ENCODE measurements at places on chromosomes 1 and 21.

GRCh38 chr1:47579809-47580208 is 142.0 kb downstream of the FOXD2 start:
- DNase-seq = no peak

DNA sequence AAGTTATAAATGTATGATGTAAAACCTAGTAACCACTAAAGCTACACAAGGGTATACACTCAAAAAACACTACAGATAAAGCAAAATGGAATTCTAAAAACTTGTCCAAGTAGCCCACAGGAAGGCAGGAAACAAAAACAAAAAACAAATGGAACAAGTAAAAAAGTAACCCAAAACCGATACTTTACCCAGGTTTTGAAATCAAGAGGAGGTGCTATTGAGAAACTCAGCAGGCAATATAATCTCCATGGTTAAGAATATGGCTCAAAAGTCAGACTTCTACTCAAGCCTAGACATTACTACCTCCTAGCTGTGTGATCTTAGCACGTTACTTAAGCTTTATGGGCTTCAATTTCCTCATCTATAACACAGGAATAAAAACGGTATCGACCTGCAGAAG is 13.3 kb downstream of the RBBP5 start:
- DNase-seq = no peak

DNA sequence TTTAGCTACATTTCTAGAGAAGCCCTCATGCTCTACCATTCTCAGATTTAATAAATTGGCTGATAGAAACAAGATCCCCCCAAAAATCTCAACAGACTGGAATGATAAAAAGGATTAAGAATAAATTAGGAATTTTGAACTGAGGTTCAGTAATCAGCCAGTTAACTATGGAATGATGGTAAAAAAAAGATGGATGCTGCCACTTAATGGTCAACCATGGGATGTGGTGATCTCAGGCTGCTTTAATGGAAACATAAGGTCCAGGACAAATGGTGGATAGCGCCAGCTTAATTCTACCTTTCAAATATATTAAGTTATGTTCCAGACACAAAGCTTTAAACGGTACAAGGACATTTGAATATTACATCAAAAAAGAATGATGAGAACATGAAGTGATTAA is 49.9 kb downstream of the CCN1 start:
- no peak for DNase-seq

- no peak for DNase-seq
Observed at GRCh38 chr21:23394458-23394857, 2212.8 kb downstream of the MRPL39 start.

- peak; percentile 73 for DNase-seq
Observed at GRCh38 chr1:206590025-206590758, 22.1 kb downstream of the EIF2D start.

GRCh38 chr1:111209622-111210021 is 9.2 kb upstream of the DENND2D start:
- DNase-seq = no peak

DNA sequence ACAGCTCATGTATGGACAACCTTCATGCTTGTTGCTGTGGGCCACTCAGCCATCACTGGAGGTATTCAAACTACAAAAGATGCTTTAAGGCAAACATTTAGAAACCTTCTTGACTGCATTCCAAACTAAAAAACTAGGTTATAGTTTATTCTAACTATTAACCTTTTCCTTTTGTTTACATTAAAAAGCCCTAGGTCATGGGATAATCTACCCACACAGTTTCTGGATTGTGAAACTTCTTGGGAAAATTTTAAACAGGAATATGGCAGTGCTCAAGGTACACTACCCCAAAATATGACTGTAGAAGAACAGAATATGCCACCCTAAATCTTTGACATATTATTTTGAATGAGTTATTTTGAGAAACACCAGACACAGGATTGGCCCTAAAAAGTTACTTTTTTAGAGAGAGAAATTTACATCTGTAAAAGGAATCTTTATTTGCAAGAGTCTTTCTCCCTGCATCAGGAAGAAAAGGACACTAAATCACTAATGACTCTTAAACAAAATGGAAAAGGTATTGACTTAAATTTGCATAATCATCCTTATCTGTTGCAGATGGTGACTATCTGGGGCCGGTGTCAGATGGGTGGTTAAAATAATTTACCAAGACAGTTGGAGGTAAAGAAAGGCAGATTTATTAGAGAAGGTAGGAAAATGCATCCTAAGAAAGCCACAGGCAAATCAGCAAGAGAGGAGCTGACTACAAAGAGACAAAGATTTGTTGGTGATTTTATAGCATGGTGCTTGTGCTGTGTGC is 25.1 kb upstream of the NUF2 start:
- no peak for DNase-seq

GRCh38 chr1:157678721-157679120 is 21.8 kb downstream of the FCRL3 start:
- no peak for DNase-seq

DNA sequence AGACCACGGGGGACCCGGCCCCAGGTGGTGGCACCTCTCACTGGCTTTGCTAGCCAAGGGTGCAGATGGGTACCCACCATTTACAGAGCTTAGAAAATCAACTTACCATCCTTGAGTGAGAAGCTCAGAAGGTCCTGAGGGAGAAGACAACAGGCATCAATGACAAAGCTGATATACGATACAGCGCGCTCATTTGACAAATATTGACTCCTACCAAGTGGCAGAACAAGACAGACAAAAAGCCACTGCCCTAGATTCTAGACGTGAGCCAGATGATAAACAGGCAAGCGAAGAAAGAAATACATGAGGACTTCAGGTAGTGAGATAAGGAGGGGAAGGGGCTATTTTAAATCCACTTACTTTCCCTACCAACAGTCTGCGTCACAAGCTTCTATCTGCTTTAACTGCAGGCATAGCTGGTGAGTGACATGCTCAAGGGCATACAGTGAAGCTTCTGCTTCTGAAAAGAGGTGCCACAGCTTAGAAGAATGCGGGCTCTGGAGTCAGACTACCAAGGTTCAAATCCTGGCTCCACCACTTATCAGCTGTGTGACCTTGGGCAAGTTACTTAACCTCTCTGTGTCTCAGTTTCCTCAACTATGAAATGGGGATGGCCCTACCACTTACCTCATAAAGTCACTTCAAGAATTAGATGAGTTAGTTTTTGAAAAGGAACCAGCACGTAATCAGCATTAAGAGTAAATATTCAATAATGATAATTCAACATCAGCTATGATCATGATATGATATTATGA is 29.1 kb downstream of the TMCO4 start:
- DNase-seq = no peak

GRCh38 chr1:199202331-199202730 is 563.5 kb downstream of the PTPRC start:
- DNase-seq = no peak

DNA sequence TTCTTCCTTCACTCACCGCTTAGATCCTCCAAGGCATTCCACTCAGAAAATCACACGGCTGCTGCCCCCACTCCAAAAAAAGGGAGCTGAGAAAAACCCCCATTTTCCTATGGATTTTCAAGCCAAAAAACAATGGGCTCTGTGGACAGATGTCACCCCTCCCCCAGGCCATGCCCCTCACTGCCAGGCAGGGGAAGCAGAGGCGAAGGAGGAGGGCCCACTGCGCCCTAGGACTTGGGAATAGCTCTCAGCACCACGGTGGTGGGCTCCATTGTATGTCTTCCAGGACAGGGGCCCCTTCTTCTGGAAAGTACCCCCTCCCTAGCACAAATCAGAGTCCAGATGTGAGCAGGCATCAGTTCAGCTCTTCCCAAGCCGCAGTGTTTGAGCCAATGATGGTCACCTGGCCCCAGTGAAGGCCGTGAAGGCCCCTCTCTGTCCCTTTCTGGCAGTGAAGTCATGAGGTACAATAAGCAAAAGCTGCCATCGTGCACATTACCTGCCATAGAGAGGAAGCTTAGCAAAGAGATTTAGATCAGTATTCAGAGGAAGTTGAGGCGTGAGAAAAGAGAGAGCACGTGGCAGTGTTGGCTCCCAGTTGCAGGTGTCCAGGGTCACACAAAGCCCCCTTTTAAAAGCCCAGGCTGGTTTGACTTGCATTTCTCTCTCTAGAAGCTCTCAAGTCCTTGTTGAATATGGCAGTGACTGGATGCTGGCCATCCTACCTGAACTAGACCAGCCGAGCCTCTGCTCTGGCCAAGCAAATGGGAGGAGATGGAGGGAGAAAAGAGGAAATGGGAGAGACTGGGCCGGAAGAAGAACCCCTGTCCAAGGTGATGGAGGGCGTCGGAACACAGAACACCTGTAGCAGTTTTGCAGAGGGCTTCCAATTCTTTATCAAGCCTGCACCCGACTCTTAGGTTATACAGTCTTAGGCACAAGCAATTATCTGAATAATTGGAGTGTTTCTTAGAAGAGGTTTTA is 149.0 kb downstream of the TOMM20 start:
- DNase-seq = no peak

DNA sequence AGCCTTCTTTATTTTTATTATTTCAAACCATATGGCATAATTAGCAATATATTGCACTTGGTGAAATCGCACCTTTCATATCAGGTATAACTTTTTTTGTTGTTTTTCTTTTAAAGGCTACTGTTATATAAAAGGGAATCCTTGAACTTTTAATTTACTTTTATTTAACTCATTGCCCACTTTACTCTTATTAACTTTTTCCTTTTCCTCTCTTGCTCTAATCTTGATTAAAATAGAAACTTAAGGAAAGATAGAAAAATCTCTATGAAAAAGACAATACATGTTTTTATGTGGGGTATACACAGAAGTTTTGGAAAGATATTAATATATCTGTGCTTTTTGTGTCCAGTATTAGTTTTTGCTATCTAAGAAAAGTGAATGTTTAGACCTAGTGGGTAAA is 805.8 kb downstream of the USP25 start:
- DNase-seq = no peak

DNA sequence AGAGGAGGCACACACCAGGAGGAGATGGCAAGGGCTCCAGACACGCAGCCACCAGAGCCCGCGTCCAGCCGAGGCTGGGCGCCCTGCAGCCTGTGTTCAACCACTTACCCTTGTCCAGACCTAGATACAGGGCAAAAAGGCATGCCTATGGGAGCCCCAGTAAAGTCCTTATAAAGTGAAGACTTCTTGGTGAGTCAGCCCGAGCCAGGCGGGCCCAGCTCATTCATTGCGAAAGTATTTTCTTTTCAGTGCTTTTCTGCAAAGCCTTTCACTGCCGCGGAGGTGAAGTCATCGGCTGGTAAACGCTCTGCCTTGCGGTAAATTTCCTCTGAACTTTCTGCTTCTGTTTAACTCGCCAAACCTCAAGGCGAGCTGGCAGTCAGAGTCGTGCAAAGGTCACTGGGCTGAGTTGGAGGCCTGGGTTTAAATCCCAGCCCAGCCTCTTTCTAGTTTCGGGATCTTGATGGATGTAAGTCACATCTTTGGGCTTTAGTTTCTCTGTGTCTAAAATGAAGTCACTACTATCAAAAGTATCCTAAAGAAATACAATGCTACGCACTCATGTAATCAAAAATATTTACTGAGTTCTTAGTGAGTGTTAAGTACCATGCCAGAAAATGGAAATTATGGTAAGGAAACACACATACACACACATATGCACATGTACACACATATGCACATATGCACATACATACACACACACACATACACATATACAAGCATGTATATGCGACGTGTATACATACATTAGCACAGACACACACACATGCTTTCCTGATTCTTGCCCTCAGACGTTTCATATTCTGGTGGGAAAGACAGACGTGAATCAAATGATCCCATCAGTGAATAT is 54.7 kb upstream of the IFFO2 start:
- DNase-seq = peak; percentile 83

DNA sequence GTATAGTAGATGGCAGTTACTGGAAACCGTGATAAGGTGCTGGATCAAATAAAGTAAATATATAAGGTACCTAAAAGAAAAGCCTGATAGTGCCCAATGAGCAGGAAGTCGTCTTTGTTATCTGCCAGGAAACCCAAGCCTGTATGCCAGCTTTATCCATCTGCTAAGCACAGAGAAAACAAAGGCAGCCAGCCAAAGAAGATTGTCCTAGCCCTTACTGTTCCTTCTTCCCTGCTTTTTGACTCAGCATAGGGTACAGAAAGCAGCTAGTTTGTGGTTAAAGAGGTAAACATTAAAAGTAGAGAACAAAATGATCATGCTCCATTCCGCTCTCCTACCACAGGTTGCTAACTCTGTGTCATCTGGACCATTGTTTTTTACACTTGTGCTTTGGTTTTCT is 10.1 kb downstream of the KRTAP22-2 start:
- DNase-seq = no peak

DNA sequence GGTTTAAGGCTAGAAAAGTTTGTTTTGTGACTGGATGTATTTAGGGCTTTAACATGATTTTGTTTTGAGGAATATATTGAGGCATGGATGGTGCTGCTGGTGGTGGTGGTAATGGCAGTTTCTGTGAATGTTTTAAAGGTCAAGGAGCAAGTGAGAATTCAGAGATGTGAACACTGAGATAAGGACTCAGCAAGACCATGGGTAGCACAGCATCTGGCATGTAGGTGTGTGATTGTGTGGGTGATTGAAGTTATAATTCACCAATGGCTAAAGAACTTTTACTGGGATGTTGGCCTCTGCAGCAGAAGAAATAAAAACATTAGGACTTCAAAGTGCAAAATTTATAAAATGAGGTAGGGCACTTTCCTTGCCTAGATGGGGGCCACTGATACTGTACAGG is 65.9 kb downstream of the MACF1 start:
- DNase-seq = no peak

GRCh38 chr1:53653631-53654030 is 85.3 kb downstream of the GLIS1 start:
- DNase-seq = no peak

DNA sequence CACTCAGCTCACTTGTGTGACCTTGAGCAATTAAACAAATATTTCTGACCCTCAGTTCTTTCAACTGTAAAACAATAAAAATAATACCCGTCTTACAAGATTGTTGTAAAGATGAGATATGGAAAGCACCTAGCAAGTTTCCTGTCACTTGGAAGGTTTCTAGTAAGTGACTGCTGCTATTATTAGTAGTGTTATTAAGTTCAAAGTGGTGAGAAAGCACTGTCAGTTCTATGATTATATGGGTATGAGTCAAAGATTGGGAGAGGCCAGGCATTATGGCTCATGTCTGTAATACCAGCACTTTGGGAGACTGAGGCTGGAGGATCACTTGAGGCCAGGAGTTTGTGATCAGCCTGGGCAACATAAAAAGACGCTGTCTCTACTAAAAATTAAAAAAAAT is 145.4 kb downstream of the C1orf21 start:
- DNase-seq = no peak

GRCh38 chr1:231691618-231692259 is 65.1 kb downstream of the DISC1 start:
- no peak for DNase-seq

All from hepatic stellate cell (primary cell).